ENCODE measurements at places on chromosomes 4 and X.
A peak's percentile ranks its signal among the peaks of the same experiment; 100 is the strongest.

GRCh38 chr4:110484029-110484428, 8.1 kb downstream of the ENPEP start:
- peak; percentile 86 for DNase-seq

GRCh38 chr4:187865914-187866313, 129.7 kb upstream of the ZFP42 start:
- no peak for DNase-seq

GRCh38 chr4:94219402-94219801, 11.7 kb downstream of the SMARCAD1 start:
- DNase-seq: no peak

GRCh38 chrX:134572816-134573682, 85.2 kb downstream of the PLAC1 start:
- DNase-seq: no peak

DNA sequence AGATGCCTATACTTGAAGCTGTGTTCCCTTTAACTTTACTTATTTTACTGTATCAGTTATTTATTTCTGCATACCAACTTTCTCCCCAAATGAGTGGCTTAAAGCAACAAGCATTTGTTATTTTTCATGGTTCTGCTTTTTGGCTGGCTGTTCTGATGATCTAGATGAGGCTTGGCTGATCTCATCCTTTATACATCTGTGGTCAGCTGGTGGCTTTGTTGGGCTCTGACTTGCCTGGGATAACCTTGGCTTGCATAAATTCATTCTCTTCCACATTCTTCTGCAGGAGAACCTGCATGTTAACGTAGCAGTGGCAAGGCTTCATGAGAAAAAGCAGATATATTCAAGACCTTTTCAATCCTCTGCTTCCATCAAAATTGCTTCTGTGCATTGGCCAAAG, 1317.6 kb downstream of the ADGRL3 start:
- no peak for DNase-seq

DNA sequence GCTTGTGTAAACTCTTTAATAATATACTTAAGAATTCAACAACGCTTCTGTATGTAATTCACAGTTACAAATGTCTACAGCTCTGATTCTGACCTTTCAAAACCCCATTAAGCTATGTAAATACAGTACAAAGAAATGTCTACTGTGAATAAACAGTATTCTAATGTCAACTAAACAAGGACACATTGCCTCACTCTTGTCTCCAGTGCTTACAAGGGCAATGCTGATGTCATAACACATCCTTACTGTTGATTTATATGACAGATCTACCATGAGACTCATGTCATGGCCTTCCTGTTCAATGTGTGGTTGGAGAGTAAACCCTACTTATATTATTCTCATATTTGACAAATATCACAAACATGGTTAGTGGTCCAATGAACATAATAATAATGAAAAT, 256.1 kb upstream of the ADGRL3 start:
- no peak for DNase-seq

DNA sequence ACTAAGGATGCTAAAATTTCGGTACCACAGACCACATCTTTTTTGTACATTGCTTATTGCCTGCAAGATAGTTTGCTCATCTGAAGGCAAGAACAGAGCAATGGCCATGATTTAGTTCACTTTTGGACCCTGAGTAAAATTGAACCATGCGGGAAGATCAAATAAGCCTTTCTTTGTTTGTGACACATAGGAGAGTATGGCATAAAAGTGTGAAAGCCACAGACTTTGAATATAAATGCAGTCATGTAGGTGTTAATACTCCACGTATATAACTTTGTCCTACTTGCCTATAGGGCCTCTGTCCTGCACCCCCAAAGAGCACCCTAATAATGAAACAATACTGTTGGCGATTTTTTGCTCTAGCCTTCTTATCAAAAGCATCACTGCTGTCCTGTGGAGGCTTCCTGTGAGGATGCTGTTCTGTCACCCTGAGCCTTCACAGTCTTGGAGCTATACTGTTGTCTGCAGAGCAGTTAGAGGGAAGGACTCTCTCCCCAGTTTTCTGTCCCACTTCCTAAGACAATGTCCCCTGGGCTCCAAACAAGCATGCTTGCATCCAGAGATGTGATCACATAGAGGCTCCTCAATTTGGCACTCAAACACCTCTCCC, 10.2 kb upstream of the CXCL13 start:
- DNase-seq: peak; percentile 11

GRCh38 chr4:88356771-88357170, 21.9 kb upstream of the HERC6 start:
- DNase-seq: no peak

GRCh38 chr4:16544251-16544721, 318.0 kb upstream of the TAPT1 start:
- DNase-seq: no peak

- DNase-seq: no peak
Measured at GRCh38 chrX:120090208-120090607, 12.7 kb upstream of the RHOXF2B start.

- no peak for DNase-seq
Measured at GRCh38 chr4:88719381-88719780, 21.8 kb upstream of the NAP1L5 start.

DNA sequence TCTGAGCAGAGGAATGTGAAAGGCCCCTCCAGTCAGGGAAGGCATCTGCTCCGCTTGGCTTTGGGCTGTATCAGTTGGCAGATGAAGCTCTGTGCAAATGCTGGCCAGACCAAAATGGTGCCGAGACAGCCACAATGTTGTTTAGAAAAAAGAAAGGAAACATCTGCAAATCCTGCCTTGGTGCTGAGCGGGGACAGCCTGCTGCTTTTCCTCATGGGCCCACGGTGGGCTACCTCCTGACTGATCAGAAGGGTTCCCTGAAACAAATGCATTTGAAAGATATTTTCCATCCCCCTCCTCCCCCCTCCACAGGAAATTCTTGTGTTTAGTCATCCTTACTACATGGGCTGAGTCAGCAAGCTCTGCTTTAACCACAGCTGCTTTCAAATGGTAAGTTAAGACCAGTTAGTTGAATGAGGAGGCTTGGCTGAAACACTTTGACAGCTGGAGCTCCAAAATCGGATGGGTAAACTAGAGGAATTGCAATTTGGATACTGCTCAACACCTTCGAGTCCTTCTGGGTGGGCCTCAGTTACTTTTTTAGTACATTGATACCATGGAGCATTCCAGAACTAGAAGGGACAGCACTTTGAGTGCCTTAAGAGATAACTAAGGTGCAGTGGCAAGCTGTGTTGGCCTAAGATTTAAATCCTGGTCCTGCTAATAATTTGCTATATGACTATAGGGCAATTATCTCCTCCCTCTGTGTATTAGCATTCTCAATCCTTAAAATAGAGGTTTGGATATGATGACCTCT, 36.0 kb downstream of the PLAC1 start:
- DNase-seq: peak; percentile 69

DNA sequence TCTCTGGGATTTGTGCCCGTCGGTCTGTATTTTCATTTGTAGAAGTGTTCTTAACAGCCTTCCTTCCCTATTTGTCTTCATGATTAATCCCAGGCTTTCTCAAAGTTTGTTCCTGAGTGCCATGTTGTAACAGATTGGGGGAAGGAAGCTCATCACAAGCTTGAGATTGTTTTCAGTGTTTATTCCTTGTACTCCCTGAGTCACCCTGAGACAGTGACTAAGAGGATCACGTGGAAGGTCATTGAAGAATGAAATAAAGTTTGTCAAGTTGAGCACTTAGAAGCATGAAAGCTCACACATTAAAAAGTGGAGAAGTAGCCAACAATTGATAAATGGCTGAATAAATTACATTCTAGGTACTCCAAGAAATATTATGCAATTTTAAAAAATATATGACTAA, 153.5 kb upstream of the FAM241A start:
- DNase-seq: peak; percentile 9

DNA sequence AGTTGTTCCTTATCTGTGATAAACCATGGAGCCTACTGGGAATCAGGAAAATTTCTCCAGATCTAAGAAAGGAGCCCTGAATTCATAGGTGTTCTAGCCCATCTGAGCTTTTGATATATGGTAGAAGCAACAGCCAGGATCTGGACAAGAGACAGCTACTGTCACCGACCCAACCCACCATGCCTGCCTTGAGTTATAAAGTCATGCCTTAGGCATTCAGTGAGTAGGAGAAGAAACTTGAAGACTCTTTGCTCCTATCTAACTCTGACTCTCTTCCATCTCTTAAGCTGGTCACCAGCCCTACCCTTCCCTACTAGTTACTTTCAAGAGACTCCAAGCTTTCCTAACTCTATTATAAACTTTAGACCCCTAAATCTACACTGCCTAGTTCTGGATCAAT, 83.9 kb upstream of the FAM9B start:
- DNase-seq: no peak

DNA sequence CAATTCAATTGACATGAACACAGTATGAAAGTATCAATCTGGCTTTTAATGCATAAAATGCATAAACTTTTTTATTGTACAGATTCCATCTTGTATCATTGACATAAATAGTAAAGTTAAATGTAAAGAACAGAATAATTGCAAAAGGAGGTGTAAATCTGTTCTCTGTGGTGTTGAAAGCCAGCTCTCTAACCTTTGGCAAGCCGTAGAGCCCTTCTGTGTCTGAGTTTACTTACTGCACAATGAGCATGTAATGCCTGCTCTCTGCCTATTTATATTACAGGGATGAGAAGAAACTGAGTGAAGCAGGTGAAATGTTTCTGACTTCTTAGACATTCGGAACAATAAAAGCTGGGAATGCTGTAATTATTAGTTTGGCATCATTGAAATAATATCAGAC, 389.3 kb upstream of the EPHA5 start:
- no peak for DNase-seq

GRCh38 chrX:71954458-71954857, 43.8 kb downstream of the NHSL2 start:
- DNase-seq: no peak

DNA sequence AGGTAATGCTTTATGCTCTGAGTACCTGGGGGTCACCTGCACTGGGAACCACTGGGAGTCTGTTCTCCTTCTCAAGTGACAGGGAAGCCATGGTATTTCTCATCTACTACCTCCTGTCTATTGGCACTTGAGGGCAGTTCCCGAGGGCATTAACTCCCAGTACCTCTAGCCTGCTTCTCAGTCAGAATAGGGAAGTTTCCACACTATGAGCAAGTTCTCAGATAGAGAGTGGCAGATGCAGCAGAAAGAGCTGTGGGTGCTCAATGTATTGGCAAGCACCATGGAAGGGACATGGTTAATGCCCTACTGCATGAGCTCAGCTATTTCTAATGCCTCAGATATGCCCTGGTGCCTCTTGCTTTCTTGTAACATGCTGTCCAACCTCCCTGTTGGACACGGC, 74.1 kb downstream of the ANOS1 start:
- no peak for DNase-seq

- peak; percentile 25 for DNase-seq
Measured at GRCh38 chr4:54359919-54360650, 131.0 kb downstream of the PDGFRA start.

- no peak for DNase-seq
Measured at GRCh38 chr4:156725257-156725656, 246.3 kb downstream of the PDGFC start.

GRCh38 chrX:134251241-134251640, 14.3 kb downstream of the CCDC160 start:
- no peak for DNase-seq

DNA sequence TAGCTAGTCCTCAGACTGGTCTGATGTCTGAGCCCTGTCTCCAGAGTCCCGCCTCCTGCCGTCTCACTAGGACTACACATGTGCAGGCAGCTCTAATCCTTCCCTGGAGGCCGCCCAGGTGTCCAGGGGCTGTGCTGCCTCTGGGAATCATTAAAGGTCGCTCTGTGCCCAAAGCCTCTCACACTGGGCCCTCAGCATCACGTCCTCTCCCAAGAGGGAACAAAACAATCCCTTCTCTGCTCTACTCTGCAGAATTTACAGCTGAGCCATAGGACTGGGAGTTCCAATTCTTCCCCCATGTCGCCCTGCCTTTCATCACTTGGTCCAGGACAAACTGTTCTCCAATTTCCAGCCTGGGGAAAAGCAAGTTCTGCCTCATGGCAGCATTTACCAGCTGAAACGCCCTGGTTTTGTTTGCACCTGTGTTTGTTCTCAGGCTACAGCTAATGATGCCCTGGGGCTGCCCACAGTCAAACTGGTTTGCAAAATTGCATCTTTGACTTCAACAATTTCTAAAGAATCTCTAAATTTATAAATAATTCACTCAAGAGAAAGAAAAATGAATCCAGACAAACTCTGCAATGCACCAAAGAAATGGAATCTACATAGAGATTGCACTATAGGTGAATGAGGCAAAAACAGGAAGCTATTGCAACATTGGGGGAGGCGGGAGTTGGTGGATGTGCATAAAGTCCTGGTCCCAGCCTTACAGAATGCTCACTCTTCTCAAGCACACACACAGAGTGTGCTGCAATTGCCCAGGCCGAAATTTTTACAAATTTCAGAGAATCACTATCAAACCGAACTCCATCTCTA, 7.2 kb upstream of the MRFAP1 start:
- no peak for DNase-seq

DNA sequence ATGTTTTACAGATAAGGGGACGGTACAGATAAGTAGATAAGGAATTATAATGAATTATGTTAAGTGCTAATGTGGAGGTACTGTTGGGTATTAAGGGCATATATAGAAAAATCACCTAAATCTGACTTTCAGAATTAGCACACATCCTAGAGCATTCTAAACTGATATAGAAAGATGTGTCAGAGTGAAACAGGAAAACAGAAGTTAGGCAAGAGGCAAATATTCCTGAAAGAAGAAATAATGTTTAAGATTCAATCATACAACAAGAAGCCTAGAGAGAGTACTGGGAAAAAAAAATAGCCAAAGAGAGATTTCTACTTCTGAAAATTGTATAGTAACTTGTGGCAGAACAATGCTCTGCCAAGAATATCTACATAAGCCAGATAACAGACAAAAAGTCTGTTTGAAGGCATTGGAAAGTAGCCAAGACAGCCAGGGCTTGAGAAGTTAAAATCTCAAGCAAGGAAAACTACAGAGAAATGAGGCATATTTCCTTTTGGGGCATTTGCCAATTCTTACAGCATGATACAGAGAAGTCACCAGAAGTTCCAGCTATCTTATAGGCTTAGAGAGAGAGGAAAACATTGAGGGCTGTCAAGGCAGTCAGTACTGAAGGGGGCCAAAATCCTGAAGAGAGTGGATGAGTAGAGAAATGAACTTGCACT, 646.0 kb downstream of the RPA4 start:
- no peak for DNase-seq

- DNase-seq: no peak
Measured at GRCh38 chrX:31547416-31547815, 475.6 kb upstream of the FTHL17 start.
